Spinal cord (tissue), 10 donors: ENCODE measurements at places on chromosomes 11 and 22.

- H3K36me3 ChIP-seq: no peaks in the 10 kb centered on the region
- no peak overlapping the region for H3K4me3 ChIP-seq
- H3K27me3 ChIP-seq: no peaks in the 10 kb centered on the region
Observed at GRCh38 chr11:12689029-12689755, 15.0 kb downstream of the TEAD1 start.

GRCh38 chr11:64856382-64857227 is 12.2 kb upstream of the CDC42BPG start:
- DNase-seq: no peak
- peaks cover 9% of the 10 kb centered on the region for H3K4me1 ChIP-seq
- no peaks in the 10 kb centered on the region for H3K27me3 ChIP-seq
- H3K27ac ChIP-seq: no peak overlapping the region

DNA sequence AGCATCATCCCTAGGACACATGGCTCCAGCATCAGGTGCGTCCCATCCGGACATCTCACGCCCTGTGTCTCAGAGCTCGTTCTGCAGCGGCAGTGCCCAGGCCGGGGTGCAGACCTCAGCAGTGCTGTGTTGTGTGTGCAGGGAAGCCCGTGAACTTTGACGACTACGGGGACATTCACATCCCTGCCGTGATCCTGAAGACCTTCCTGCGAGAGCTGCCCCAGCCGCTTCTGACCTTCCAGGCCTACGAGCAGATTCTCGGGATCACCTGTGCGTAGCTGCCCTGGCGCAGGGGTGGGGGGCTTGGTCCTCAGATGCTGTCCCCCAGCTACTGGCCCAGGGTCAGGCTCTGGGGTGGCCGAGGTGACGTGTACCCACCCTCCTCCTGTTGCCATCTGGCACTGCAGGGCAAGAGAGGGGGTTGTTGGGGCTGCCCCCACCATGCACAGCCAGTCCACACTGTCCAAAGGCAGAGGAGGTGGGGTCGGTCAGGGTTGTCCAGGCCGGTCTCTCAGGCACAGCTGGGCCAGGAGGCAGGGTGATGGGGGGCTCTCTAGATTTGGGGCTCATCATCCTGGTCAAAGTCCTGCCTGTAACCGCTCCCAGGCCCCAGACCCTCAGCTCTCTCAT is 96.5 kb downstream of the ARHGAP8 start:
- H3K27ac ChIP-seq: no peak overlapping the region
- DNase-seq: no peak
- H3K36me3 ChIP-seq: peaks cover 7% of the 10 kb centered on the region
- no peak overlapping the region for H3K4me3 ChIP-seq

GRCh38 chr11:76339221-76339620 is 41.7 kb downstream of the THAP12 start:
- no peak overlapping the region for H3K4me3 ChIP-seq
- no peaks in the 10 kb centered on the region for H3K36me3 ChIP-seq
- H3K27ac ChIP-seq: no peak overlapping the region
- peak; percentile 69 for DNase-seq
- no peaks in the 10 kb centered on the region for H3K27me3 ChIP-seq

DNA sequence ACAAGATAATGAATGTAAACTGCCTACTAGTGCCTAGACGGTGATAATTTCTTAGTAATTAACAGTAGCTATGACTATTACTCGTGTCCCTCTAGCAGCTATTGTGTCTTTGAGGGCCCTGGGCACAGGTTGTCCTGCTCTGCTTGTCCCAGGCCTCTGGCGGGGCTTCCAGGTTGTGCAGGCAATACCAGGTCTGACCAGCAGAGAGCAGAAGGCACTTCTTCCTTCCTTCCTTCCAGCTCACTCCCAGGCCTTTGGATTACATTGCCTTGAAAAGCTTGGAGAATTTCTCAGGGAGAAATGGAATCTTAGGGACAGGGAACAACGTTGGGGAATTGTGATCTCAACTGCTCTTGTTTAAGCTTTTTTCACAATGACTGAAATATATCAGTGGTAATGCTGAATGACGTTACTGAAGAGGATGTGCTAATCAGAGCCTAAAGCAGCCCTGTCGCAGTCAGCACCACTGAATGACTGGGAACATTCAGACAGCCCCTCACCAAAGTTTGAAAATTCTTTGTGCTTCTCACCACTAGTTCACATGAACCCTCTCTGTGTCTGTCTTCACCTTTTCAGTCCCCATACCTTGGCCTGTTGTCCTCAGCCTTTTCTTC is 8.4 kb upstream of the CCKBR start:
- no peak overlapping the region for H3K27ac ChIP-seq
- H3K4me1 ChIP-seq: no peaks in the 10 kb centered on the region
- H3K4me3 ChIP-seq: no peak overlapping the region
- DNase-seq: no peak
- no peaks in the 10 kb centered on the region for H3K36me3 ChIP-seq

DNA sequence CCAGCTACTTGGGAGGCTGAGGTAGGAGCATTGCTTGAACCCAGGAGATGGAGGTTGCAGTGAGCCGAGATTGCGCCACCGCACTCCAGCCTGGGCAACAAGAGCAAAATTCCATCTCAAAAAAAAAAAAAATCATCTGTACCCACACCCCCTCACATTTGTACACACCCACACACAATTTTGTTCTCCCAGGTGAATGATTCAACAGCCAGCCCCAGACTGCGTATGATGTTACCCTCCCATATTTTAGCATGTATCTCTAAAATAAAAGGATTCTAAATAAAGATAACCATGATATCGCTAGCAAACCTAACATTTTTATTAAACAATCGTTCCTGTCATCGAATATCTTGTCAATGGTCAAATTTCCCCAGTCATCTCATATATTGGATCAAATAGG is 65.8 kb downstream of the BRD1 start:
- H3K36me3 ChIP-seq: peaks cover 2% of the 10 kb centered on the region
- no peaks in the 10 kb centered on the region for H3K27me3 ChIP-seq
- no peaks in the 10 kb centered on the region for H3K4me1 ChIP-seq
- no peak overlapping the region for H3K4me3 ChIP-seq
- no peak for DNase-seq
- no peak overlapping the region for H3K27ac ChIP-seq

DNA sequence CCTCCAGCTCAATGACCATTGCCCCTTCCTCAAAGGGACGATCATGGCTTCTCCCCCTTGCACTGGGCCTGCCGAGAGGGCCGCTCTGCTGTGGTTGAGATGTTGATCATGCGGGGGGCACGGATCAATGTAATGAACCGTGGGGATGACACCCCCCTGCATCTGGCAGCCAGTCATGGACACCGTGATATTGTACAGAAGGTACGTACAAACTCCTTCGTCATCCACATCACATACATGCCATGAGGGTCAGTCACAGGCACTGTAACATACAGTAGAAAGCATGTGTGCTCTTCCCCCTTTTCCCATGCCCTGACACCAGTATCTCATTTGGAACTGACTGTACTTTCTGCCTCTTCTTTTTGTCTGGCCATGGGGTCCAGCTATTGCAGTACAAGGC is 4.0 kb downstream of the TAF10 start:
- peaks cover 41% of the 10 kb centered on the region for H3K36me3 ChIP-seq
- H3K27ac ChIP-seq: no peak overlapping the region
- no peaks in the 10 kb centered on the region for H3K27me3 ChIP-seq
- H3K4me1 ChIP-seq: peaks cover 37% of the 10 kb centered on the region
- DNase-seq: no peak

DNA sequence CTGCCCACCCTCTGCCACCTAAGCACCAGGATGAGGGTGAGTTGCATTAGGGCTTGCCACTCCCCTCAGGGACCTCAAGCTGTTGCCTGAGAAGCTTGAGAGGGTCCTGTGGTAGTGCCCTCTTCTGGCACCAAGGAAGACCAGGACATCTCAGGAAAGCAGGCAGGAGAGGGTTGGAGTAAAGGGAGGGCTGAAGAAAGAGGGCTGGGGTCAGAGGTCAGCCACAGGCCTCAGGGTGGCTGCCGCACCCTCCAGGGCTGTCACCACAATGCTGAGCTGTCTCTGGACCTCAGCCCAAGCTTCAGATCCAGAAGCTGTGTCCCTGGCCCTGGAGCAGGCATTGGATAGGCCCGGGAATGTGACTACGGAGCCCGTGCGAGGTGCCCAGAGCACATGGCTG is 4.1 kb downstream of the SAC3D1 start:
- no peak for DNase-seq
- H3K4me3 ChIP-seq: no peak overlapping the region
- H3K36me3 ChIP-seq: peaks cover 38% of the 10 kb centered on the region
- peaks cover 37% of the 10 kb centered on the region for H3K4me1 ChIP-seq
- H3K27ac ChIP-seq: no peak overlapping the region
- H3K27me3 ChIP-seq: no peaks in the 10 kb centered on the region

DNA sequence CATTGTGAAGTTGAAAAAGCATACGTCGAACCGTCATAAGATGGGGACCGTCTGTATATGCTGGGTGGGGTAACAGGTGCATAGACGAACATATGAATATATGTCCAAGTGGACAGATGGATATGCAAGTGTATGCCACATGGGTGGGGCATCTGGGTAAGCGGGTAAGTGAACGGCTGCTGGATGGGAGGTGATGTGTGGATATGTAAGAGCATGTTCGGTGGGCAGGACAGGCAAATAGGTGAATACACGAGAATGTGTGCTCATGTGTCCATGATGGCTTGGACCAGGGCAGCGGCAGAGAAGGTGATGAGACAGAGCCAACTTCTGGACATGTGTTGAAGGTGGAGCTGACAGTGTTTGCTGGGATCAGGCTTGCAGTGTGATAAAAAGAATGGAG is 12.0 kb downstream of the IFITM10 start:
- DNase-seq: no peak
- no peak overlapping the region for H3K4me3 ChIP-seq
- peaks cover 8% of the 10 kb centered on the region for H3K4me1 ChIP-seq
- no peaks in the 10 kb centered on the region for H3K36me3 ChIP-seq
- no peaks in the 10 kb centered on the region for H3K27me3 ChIP-seq

GRCh38 chr11:59173964-59174663 is 2.2 kb downstream of the DTX4 start:
- peak overlapping the region; percentile 81 for H3K27ac ChIP-seq
- peaks cover 36% of the 10 kb centered on the region for H3K4me1 ChIP-seq
- DNase-seq: no peak

GRCh38 chr11:8354622-8355415 is 91.1 kb upstream of the LMO1 start:
- peak; percentile 84 for DNase-seq
- H3K27ac ChIP-seq: peak overlapping the region; percentile 65
- H3K4me3 ChIP-seq: no peak overlapping the region
- H3K36me3 ChIP-seq: peaks cover 3% of the 10 kb centered on the region

- DNase-seq: no peak
- no peak overlapping the region for H3K4me3 ChIP-seq
- H3K27me3 ChIP-seq: no peaks in the 10 kb centered on the region
Observed at GRCh38 chr22:40583053-40583741, 53.3 kb downstream of the MRTFA start.

GRCh38 chr11:121793291-121793690 is 322.7 kb downstream of the BLID start:
- H3K27ac ChIP-seq: peak overlapping the region; percentile 81
- H3K27me3 ChIP-seq: no peaks in the 10 kb centered on the region
- DNase-seq: peak; percentile 68
- no peak overlapping the region for H3K4me3 ChIP-seq
- H3K4me1 ChIP-seq: peaks cover 10% of the 10 kb centered on the region

DNA sequence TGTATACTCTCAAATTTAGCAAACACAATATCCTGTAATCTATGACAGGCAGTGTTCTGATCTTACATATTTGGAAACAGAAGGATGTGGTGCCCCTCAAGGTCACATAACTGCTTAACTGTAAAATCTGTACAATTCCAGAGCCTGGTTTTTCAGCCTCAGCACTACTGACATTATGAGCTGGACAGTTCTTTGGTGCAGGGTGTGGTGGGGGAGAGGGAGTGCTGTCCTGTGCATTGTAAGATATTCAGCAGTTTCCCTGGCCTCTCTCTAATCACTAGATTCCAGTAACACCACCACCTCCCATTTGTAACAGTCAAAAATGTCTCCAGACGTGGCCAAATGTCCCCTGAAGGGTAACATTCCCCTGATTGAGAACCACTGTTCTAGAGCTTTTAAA is 1.8 kb upstream of the OR5B21 start:
- H3K4me3 ChIP-seq: no peak overlapping the region
- H3K4me1 ChIP-seq: no peaks in the 10 kb centered on the region
- no peaks in the 10 kb centered on the region for H3K36me3 ChIP-seq
- DNase-seq: no peak
- H3K27me3 ChIP-seq: no peaks in the 10 kb centered on the region

DNA sequence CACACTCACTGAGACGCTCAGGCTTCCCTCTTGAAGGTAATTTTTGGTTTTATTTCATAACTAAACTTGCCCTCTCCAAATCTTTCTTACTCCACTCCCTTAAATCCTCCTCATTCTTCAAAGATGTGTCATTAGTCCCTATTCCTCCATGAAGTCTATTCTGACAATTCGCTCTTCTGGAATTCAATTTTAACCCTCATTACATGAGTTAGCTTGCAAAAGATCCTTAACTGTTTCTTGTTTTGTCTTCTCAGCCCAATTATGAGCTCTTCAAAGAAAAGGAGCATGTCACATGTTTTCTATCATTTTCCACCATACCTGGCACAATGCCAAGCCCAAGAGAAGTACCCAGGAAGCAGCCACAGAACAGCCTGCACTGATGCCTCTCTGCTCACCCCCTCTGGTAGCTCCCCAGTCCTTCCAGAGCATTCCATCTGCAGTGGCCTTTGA is 13.0 kb downstream of the GALNT18 start:
- no peak for DNase-seq
- no peak overlapping the region for H3K4me3 ChIP-seq
- no peaks in the 10 kb centered on the region for H3K27me3 ChIP-seq
- no peak overlapping the region for H3K27ac ChIP-seq

DNA sequence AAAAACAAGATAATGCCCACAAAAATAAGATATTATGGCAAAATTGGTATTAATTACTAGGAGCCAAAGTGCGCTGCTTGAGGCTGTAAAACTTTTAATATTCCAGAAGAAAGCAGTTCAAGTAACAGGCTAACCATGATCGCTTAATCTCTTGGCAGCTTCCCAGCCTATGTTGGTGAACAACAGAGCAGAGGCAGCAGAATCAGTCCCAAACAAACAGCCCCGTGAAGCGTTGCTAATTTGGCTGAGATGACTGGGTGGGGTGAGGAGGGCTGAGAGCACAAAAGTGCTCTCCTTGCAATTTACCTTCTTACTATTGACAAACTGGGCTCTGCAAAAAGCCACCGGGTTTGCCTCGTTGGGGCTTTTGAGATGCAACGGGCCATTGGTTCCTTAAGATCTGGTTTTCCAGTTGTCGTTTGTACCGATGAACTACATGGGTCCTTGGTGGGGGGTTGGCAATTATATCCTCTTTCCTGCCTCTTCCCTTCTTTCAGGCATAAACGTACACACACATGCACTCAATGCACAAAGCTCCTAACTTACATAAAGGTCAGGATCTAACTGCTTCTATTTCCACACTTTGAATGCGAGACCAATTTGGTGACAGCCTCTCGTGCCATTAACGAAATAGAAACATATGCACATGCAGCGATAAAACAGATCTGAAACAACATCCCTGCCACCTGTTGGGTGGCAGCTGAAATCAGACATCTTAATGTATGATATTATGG is 407.6 kb upstream of the CADM1 start:
- H3K27me3 ChIP-seq: peaks cover 4% of the 10 kb centered on the region
- no peak overlapping the region for H3K27ac ChIP-seq
- H3K36me3 ChIP-seq: no peaks in the 10 kb centered on the region

DNA sequence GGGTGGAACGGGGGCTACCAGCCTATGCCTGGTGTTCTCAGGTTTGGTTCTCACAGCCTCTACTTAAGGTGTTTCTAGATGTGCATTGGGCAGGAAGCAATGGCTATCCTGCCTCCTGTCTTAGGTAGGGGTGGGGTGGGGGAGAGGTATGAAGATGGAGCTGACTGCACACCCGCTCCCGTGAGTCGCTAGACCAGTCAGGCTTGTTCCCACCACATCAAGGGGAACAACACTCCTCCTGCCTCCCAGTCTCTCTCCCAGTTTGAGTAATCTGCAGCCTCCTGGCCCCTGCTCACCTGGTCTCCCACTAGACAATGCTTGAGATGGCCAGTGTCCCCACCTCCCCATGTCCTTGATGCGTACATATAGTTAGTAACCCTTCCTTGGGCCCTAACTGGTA is 79.3 kb upstream of the TENM4 start:
- no peaks in the 10 kb centered on the region for H3K4me1 ChIP-seq
- no peak for DNase-seq
- no peak overlapping the region for H3K27ac ChIP-seq
